Mesothelial cell of epicardium (in vitro differentiated cells): ENCODE measurements at places on chromosomes 6 and 20. TPM values are rescaled to one million over a fixed set of nuclear protein-coding genes. Genes with fewer than 3 reads are reported as not detected.

DNA sequence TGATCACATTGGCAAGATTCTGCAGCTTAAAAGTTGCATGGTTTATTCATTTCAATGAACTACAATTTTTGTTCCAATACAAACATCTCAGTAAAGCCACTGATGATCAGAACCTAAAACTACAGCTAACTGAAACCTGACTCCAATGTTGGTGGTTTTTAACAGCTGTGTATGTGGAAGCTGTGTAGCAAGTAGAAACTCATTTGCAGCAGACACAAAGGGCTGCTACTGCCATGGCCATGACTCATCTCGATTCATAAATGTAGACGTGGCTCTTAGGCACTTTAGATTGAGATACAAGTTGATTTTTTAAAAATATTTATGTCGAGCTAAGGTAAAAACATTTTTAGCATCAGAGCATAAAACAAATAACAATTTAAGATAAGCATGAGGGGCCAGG, 19.5 kb upstream of the MAP3K4 start:
- DNase-seq: no peak

- DNase-seq: no peak
These were observed 47.6 kb downstream of the EZR start for GRCh38 chr6:158771399-158772152.

- no peak for DNase-seq
These were observed 1830.0 kb upstream of the DEFB115 start for GRCh38 chr20:29427201-29428060.

GRCh38 chr6:154370545-154370944, 13.9 kb upstream of the IPCEF1 start:
- DNase-seq: no peak

DNA sequence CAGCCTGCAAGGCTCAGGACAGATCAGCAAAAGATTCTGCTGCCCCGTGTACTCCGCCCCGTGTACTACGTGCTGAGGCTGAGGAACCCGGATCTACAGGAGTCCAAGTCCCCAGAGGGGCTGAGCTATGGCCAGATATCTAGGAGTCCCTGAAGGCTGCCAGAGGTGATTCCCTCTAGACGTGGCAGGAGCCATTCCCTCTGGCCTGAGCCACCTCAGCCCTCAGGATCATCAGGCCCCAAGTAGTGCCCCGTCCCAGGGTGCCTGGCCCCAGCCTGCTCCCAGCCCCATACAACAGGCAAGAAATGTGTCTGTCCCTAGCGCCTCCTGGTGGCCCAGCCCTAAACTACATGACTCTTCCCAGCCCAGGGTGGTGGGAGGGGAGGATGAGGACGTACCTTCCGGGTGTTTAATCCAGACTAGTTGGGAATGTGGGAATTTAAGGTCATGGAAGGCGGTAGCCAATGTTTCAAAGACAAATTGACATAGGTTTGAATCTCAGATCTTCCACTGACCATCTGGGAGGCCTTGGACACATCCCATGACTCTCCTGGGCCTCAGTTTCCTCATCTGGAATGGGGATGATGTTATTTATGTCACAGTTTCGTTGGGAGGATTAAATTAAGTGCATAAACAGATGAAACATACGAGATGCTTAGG, 49.4 kb upstream of the PTPN1 start:
- peak; percentile 90 for DNase-seq

DNA sequence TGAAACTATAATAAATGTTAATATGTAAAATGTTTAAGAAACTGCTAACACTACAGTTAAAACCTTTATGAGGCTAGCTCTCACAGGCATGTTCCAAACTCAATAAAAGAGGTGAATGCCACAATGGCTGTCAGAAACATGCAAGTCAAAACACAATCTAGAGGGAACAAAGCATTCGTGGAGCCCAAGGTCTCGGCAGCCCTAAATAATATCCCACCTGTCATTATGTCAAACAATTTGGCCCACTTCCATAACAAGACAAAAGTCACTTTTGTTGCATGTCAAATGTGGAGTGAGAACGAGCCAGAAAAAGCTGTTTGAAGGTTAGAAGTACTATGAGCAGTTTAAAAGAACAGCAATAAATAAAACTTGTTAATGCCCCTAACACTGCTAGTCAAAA, 181.9 kb downstream of the GMDS start:
- no peak for DNase-seq

DNA sequence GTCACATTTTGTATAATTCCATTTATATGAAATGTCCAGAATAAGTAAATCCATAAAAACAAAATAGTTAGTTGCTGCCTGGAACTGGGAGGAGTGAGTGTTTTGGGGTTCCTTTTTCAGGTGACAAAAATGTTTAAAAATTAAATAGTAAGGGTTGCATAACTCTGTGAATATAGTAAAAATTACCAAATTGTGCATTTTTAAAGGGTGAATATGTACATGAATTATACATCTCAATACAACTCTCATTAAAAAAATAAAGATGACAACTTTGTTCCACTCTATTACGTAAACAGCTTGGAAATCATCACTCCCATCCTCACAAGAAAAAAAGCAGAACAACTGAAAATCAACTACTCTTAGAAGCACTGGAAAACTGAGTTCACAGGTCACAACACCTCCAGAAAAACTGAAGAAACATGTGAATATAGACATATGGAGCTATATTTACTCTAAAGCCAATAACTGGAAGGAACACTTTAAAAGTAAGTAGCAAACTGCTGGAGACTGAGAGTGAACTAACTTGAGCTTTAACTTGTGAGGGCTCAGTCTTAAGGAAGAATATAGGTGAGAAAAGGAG, 40.0 kb downstream of the RANBP9 start:
- DNase-seq: no peak

DNA sequence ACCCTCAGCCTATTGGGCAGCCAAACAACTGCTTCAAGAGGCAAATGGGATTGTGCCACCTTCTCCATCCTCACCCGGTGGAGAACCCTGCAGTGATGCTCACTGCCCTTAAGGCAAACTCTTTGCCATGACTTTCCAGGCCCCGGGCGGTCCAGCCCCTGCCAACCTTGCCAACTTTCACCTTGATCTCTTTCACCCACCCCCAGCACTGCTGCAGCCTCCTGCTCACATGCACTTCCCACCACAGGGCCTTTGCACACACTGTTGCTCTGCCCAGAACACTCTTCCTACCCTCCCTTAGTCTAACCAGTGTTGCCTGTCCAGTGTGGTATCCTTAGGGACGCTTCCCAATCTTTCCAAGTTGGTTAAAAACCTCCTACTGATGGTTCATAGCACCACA, 221.1 kb downstream of the EYA2 start:
- no peak for DNase-seq

DNA sequence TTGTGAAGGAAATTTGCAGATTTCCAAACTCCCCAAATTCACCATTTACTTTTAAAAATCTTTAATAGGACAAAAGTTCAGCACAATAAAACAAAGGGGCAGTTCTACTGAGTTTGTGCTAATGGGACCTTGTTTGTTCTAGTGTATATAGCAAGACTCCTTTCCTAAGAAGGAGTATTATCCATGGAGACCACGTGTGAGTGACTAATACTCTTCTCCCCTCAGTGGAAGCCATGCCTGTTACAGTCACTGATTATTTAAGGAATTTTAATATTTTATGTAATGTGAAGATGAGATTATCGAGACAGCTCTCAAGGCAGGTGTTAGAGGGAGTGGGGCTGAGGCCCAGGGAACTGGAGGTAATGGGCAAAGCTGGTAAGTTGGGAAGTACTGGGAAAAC, 16.4 kb upstream of the QKI start:
- no peak for DNase-seq

DNA sequence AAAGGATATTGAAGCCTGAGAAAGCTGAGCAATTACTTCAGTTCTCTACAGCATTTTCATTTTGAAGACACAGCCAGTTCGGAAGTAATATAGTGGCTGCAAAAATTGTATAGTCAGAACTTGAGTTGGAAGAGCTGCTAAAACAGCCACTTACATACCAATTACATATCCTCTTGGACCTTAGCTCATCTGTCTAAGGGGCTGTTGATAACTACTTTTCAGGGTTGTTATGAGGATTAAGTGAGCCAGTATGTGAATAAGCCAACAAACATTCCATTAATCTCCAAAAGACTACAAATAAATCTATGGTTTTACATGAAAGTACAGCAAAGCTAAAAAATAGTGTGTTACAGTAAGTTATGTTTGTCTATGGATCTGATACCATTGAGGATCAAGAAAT, 59.7 kb downstream of the TMEM200A start:
- no peak for DNase-seq

- DNase-seq: no peak
These were observed 38.0 kb downstream of the OGFRL1 start for GRCh38 chr6:71326611-71327010.

DNA sequence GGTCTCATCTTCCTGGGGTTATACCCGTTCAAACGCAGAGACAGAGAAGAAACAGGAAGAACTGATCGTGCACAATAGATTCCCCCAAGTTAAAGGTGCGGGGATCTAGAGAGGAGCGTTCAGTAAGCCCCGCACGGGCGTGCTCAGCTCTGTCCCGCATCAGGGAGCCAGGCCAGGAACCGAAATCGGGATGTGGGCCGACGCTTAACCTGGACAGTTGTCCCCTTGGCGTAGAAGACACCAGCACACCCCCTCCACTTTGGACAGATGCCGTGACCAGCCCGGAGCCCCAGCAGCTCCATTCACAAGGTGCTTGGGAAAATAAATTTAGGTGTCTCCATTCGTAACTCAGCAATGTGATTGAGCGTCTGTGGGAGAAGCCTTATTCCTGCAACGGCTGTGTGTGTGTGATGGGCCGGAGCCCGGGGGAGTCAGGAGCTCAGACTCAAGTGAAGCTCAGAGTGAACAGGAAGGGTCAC, 24.0 kb upstream of the GATA5 start:
- DNase-seq: no peak

DNA sequence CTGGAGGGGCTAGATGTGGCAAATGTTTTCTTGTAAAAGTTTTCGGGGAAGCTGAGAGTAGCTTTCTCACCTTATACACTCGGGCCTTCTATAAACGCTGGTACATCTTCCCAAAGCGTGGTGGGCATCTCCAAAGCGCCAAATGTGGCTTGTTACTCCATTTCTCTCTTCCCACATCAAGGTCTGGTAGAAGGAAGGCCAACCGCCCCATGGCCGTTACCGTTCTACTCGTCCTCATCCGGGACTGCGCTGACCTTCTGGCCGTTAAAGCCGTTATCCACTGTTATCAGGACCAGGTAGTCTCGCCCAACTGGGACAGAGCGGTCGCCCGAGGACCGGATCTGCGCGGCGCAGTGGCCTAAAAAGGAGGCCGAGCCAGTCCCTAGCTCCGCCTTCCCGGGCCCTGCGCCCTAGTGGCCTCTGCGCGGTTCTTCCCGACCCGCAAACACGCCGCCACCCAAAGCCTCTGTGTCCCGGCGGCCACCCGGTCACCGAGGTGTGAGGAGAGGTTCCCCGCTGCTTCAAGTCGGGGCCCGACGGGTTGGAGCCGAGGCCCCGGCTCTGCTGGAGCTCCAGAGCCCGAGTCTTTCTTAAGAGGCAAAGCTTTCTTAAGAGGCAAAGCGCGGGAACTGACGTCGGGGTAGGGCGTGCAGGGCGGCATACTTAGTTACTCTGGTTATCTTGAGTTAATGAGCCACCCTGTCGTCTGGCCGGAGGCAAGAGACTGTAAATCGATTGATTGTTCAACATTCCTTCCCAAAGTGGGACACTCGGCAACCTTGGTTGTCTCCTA, 90.5 kb downstream of the GPX5 start:
- DNase-seq: no peak

DNA sequence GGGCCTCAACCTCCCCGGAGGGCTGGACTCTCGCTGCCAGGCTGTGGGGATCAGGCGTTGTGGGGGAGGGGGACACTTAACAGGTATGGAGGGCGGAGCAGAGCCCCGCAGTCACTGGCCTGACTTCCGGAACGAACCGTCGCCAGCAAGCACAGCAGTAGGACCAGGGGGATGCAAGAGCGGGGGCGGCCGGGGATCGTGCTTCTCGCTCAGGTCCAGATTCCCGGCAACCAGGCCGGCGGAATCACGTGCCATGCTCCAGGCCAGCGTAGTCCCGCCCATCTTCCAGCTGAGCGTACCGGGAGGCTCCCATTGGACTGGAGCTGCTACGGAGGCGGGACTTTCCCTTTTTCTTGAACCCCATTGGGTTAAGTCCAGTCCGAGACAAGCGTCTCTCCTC, 10.0 kb upstream of the POU5F1 start:
- DNase-seq: no peak

DNA sequence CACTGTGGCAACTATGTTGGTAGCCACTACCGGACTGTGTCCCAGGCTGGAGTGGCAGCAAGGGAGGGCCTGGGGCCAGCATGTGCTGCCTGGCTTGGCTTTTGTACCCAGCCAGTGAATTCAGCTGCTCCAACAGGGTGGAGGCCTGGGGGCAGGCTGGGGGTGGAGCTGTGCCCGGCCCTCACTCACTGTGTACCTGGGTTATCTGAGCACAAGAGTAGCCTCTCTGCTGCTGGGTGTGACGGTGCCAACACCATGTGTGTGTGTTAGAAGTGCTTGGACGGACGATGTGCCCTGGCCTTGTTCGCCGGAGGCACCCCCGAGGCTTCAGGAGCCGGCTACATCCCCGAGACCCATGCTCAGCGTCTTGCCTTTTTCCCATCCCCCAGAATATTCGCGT, 49.2 kb downstream of the EFCAB8 start:
- DNase-seq: no peak

DNA sequence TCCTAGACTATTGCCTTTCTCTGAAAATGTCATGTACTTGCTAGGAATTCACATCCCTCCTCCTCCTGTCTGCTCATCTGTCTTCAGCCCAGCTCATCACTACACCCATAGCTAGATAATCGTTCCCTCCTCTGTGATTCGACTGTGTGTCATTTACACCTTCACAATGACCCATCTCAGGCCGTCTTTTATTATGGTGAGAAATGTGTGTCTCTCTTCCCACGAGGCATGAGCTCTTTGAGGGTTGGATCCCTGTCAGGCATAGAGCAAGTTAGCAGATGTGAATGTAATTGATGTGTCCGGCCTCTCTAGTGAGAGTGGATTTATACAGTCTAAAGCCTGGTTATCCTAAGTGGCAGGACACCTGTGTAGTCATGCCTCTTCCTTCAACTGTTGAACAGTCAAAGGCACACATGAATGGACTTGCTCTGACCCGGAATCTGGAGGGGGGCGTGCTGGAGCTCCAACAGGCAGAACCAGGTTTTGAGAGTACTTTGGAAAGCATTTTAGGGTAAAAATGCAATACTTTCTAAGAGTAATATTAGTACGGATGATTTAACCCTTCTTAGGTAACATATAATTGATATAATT, 182.1 kb downstream of the UTRN start:
- DNase-seq: no peak

- DNase-seq: no peak
These were observed 38.5 kb upstream of the DEK start for GRCh38 chr6:18302561-18303439.

GRCh38 chr6:166958926-166959861, 2.8 kb upstream of the RNASET2 start:
- DNase-seq: no peak

Gene PRL
- total RNA-seq: 0.23 TPM in 1 of 3 replicates, not detected in the others

Gene MAFB
- 10.8 to 11.5 TPM (median 11.1 TPM) in 3 replicates for total RNA-seq

Gene MAK
- total RNA-seq: 0.14 to 0.25 TPM (median 0.24 TPM) in 3 replicates

Gene ZNF391
- 10.3 to 11.1 TPM (median 10.8 TPM) in 3 replicates for total RNA-seq

Gene DNMT3B
- 7.5 to 8.5 TPM (median 8.5 TPM) in 3 replicates for total RNA-seq

Gene HSPA1A
- 61.3 to 70.1 TPM (median 61.7 TPM) in 3 replicates for total RNA-seq

Gene BMP2
- total RNA-seq: 9.2 to 10.5 TPM (median 9.4 TPM) in 3 replicates

Gene BANF2
- not detected in 3 replicates for total RNA-seq

Gene HINT3
- total RNA-seq: 16.3 to 17.5 TPM (median 17.2 TPM) in 3 replicates
